ENCODE measurements at places on chromosomes 6 and 20. TPM values are rescaled to one million over a fixed set of nuclear protein-coding genes. Genes with fewer than 3 reads are reported as not detected.

Gene SRF
- 19.3 TPM for total RNA-seq

Gene KIAA1755
- 0.32 TPM for total RNA-seq

Gene TENT5A
- 2.9 TPM for total RNA-seq

Gene AMD1
- total RNA-seq: 80.8 TPM

Gene CRISP2
- total RNA-seq: not detected

Gene SMLR1
- not detected for total RNA-seq

Gene KIF16B
- total RNA-seq: 12.7 TPM
